ENCODE measurements at places on chromosomes 5 and 9.

GRCh38 chr9:34540827-34541226, 18.0 kb upstream of the ENHO start:
- peak; percentile 61 for DNase-seq

DNA sequence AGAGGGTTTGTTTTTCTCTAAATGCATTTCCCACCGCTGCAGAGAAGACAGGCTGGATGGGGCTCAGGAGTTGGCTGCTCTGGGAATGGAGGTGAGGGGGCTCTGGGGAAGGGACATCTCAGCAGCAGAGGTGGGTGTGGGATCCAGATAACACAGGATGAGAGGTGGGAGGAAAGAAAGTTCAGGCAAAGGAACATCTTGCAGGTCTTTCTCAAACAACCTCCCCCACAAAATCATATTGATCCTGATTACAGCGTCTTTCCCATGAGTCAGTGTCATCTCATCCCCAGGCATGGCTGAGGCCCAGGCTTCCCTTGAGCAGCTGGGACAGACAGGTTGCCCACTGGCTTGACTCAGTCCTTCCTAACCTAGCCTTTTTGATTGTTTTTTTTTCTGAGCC, 11.3 kb upstream of the ACSL6 start:
- DNase-seq: peak; percentile 53

GRCh38 chr5:55154873-55155272, 5.1 kb upstream of the GPX8 start:
- DNase-seq: peak; percentile 58

GRCh38 chr9:79471580-79472543, 99.9 kb upstream of the TLE4 start:
- peak; percentile 66 for DNase-seq

- no peak for DNase-seq
These were observed 52.2 kb downstream of the ABHD17B start for GRCh38 chr9:71858812-71859211.

GRCh38 chr5:44389090-44389822, at the start of gene FGF10:
Gene FGF10, minus strand, starts transcription at chr5:44389420. Its CDS starts 738 bp downstream, at chr5:44388682.
- DNase-seq: no peak

Measured in PC-3 (cell line).